ENCODE measurements at places on chromosomes 13 and 19. TPM values are rescaled to one million over a fixed set of nuclear protein-coding genes. Genes with fewer than 3 reads are reported as not detected.

The PDX1 gene
- polyA plus RNA-seq = not detected

DNA sequence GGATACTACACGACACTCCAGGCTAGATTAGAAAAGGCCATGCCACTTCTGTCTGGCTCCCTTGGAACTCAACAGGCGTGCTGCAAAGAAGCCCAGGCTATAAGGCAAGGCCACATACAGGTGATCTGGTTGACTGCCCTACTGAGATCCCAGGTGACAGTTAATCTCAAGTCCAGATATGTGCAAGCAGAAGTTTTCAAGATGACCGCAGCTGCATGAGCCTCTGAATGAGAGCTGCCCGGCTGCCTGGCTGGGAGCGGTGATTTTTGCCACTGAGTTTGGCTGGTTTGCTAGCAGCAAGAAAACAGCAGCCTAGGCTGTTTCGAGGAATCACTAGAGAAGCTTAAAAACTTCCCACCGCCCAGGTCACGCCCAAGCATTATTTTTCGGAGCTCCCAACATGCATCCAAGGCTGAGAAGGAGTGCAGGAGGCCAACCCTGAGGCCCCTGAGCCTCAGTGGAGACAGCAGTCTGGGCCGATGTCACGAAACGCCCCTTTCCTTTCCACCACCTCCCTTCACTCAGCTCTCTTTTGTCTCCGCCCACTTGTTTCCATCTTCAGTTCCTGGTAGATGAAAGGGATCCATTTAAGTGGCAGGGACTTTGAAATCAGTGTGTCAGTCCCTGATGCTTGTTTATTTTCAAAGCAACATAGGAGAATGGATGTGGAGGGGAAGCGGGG, 14.0 kb upstream of the URI1 start:
- DNase-seq = no peak

GRCh38 chr13:101944521-101944920, 457.3 kb downstream of the FGF14 start:
- DNase-seq = no peak

DNA sequence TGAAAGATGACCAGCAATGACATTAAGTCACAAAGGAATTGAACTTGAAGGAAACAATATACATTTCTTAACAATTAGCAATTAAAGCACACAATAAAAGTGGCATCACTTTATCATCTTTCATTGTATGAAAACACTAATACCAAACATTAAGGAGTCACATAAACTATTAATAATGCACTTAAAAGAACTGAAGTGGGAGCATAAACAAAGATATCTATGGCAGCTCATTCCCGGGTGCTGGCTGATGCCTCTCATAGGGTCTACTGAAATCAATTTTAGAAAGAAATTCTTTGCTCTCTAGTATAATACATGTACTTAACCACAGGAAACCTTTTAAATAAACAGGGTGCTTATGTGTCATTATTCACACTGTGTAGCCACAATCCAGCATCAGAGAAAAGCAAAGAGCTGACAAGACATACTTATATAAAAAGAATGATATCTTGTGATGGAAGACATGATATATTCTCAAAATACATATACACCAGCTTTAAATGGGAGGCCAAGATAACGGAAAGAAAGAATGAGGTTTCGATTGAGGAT, 1207.8 kb downstream of the EFNB2 start:
- peak; percentile 69 for DNase-seq

DNA sequence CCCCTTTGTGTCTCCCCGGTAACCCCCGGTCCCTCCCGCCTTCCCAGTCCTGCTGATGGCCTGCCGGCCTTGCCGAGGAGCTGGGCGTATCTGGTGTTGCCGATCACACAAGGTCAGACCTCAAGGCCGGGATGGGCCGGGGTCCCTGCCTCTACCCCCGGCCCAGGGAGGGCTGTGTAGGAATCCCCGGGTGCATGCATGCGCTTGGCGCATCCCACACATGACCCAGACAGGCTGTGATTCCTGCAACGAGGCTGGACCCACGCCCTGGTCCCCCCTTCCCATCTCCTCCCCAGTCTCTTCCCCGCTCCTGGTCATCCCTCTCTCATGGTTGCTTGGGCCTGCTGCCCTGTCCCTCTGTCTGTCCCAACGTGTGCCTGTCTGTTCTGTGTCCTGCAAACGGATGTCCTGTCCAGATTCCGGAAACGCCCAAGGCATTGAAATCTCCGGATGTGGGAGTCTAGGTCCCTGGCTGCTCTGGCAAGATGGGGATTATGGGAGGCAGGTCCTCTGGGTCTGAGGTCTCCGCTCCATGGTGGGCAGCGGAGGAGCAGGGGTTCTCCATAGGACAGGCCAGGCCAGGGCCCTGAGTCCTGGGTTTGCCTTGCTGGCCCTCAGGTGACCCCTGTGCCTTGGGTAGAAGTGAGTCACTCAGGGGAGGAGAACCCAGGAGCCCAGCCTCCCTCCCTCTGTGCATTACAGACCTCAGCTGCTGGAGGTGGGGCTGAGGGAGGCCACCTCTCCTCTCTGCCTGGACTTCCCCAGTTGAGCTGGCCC, 1.6 kb downstream of the PKN1 start:
- peak; percentile 77 for DNase-seq

Data from fibroblast of lung (primary cell).